Endothelial cell (in vitro differentiated cells): ENCODE measurements at places on chromosomes 16 and 17.

DNA sequence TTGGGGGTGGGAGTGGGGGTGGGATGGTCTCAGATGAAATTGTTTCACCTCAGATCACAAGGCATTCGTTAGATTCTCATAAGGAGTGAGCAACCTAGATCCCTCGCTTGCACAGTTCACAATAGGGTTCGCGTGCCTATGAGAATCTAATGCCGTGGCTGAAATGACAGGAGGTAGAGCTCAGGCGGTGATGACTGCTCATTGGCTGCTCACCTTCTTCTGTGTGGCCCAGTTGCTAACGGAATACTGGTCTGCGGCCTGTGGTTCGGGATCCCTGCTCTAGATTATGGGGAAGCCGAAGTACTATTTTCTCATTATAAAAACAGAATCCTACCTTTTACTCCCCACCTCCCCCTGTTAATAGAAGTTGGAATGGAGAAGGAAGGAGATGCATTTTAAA lies 18.9 kb downstream of the CLTC start:
- DNase-seq: no peak
- no peak overlapping the region for H3K27ac ChIP-seq
- no peaks in the 10 kb centered on the region for H3K27me3 ChIP-seq
- H3K4me1 ChIP-seq: peaks cover 33% of the 10 kb centered on the region
- H3K36me3 ChIP-seq: no peaks in the 10 kb centered on the region

DNA sequence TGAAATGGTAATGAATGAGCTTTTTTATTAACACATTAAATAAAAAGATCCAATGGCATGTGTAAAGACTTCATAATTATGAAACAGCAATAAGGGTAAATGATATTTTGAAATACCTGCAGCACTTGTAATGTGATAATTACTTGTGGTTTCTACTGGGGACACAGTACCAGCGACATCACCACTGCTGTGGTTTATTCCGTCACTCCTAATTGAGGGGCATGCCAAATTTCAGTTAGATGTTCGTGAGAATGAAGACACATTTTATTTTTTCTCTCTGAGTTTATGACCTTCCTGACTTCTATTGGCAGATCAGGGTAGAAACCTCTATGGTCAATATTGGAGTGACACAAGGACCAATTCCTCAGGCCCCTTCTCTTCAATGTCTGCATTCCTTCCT lies 131.9 kb upstream of the XYLT1 start:
- H3K4me1 ChIP-seq: peaks cover 7% of the 10 kb centered on the region
- DNase-seq: no peak
- H3K27ac ChIP-seq: no peak overlapping the region
- H3K36me3 ChIP-seq: no peaks in the 10 kb centered on the region
- H3K4me3 ChIP-seq: no peak overlapping the region
- H3K27me3 ChIP-seq: no peaks in the 10 kb centered on the region

DNA sequence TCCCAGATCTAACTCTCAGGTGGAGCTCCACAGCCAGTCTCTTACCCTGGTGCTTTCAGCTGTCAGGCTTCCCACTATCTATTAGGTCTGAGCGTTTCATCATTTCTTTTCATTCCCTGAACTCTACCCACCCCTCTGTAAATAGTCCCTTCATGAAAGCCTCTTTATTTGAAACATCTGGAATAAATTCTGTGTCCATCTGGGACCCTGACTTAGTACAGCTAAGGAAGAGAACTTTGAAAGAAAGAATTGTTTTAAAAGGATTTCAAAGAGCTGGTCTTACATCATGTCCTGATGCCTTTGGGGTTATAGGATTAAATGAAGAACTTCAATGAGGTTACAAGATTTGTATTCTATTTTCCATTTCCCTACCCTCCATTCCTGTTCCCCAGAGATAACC lies 388.5 kb upstream of the CA10 start:
- H3K4me1 ChIP-seq: no peaks in the 10 kb centered on the region
- H3K27ac ChIP-seq: no peak overlapping the region
- no peak overlapping the region for H3K4me3 ChIP-seq
- H3K36me3 ChIP-seq: no peaks in the 10 kb centered on the region
- no peaks in the 10 kb centered on the region for H3K27me3 ChIP-seq

DNA sequence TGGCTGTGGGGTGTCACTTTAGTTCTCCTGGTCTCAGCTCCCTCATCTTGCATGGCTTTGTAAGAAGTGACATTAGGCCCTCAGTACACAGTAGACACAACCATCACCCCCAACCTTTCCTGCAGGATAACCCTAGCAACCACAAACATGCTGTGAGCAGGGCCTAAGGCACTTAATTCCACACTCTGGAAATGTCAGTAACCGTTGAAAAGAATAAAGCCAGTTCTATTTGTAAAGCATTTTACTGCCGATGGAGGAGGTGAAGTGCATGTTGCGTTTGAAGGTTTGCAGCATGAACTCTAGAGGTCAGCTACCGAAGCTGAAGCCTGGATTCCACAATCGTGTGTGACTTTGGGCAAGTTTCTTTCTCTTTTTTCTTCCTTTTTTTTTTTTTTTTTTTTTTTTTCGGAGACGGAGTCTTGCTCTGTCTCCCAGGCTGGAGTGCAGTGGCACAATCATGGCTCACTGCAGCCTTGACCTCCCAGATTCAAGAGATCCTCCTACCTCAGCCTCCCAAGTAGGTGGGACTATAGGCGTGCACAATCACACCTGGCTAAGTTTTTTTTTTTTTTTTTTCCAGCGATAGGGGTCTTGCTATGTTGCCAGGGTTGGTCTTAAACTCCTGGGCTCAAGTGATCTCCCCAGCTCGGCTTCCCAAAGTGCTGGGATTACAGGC lies 26.1 kb upstream of the TOB1 start:
- H3K4me1 ChIP-seq: no peaks in the 10 kb centered on the region
- no peak overlapping the region for H3K27ac ChIP-seq
- H3K36me3 ChIP-seq: no peaks in the 10 kb centered on the region
- peaks cover 5% of the 10 kb centered on the region for H3K27me3 ChIP-seq
- H3K4me3 ChIP-seq: no peak overlapping the region

GRCh38 chr16:3966681-3967080 lies 86.2 kb upstream of the CREBBP start:
- H3K36me3 ChIP-seq: peaks cover 3% of the 10 kb centered on the region
- H3K27ac ChIP-seq: no peak overlapping the region
- DNase-seq: no peak
- H3K4me1 ChIP-seq: peaks cover 6% of the 10 kb centered on the region

DNA sequence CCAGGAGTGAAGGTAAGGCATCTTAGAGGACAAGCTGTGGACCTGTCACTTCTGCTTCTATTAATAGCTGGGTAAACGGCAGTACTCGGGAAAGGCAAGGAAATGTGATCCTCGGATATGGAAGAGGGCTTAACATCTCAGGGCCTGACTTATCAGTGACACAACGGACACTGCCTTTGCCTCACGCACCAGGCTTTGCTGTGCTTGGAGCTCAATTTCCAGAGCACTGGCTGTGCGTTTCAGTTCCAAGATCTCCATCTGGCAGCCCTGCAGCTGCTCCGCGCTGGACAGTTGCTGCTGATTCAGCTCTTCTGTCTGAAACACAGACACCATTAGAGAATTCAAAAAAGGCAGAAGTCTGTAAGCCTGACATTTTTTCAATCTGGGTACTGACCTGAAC lies 3.5 kb downstream of the KRT40 start:
- H3K27ac ChIP-seq: no peak overlapping the region
- no peaks in the 10 kb centered on the region for H3K36me3 ChIP-seq
- H3K4me1 ChIP-seq: peaks cover 8% of the 10 kb centered on the region
- H3K4me3 ChIP-seq: no peak overlapping the region

DNA sequence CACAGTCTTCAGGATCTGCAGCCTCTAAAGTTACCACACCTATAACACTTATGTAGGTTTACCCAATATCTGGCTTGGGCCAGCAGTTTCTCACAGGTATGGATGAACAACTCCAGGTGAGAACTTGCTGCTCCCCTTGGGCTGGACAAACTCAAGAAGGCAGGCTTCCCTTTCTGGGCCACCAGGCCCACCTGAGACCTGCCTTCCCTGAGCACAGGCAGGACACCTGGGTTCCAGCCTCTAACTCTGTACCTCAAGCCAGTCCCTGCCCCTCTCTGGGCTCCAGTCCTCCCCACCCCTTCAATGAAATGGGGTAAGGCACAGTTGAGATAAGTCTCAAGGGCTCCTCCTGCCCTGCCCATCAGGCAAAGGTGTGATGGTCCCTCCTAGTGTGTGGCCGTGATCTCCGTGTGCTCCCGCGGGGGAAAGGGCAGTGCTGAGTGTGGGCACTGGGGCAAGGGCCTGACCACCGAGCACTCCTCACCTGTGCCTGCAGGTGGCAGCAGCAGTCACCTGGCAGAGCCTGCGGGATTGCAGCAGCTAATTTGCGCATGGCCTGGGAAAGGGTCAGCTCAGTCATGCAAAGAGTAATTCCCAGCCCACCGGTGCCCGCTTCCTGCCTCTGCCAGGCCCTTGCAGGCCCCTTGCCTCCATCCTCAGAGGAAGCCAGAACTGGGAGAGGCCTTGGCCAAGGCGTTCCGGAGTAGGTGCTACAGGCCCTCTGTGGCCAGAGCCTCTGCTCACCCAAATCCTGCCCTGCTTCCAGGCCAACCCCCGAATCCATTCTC lies 28.2 kb upstream of the ADGRG1 start:
- no peaks in the 10 kb centered on the region for H3K36me3 ChIP-seq
- H3K4me3 ChIP-seq: no peak overlapping the region
- no peaks in the 10 kb centered on the region for H3K4me1 ChIP-seq
- DNase-seq: peak; percentile 72
- peaks cover 3% of the 10 kb centered on the region for H3K27me3 ChIP-seq
- H3K27ac ChIP-seq: no peak overlapping the region

DNA sequence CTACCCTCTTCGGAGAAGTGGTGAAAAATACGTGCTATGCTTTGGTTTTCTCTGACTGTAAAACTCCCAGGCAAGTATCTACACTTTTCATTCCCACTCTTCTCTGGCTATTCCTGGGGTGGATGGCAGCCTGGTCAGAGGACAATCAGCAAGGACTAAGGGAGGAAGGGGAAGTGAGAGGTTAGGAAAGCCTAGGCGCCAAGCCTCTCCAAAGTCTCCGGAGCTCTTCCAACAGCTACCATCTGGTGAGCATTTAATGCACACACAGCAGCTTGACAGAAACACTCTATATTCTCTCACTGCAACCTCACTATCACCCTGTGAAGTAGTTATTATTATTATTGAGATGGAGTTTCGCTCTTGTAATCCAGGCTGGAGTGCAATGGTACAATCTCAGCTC lies 65.1 kb downstream of the WSCD1 start:
- no peaks in the 10 kb centered on the region for H3K4me1 ChIP-seq
- no peaks in the 10 kb centered on the region for H3K27me3 ChIP-seq
- H3K4me3 ChIP-seq: no peak overlapping the region
- no peak overlapping the region for H3K27ac ChIP-seq
- no peak for DNase-seq
- no peaks in the 10 kb centered on the region for H3K36me3 ChIP-seq

DNA sequence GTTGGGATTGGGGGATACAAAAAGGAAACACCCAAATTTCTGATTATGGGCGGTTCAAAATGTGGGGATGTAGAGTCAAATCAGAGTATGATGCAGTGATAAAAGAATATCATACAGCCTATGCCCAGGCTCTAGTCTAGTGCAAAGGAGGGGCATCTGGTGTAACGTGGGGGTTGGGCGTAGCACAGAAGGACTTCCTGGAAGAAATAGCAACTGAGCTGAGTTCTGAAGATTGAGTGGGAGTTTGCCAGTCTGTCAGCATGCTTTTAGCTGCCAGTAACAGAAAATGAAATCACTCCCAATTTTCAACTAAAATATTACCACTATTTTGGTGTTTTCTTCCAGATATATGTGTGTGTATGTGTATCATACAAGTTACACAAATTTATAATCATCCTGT lies 196.9 kb downstream of the SPECC1 start:
- no peaks in the 10 kb centered on the region for H3K27me3 ChIP-seq
- H3K36me3 ChIP-seq: peaks cover 12% of the 10 kb centered on the region
- no peak for DNase-seq
- peaks cover 10% of the 10 kb centered on the region for H3K4me1 ChIP-seq

GRCh38 chr17:14886200-14886739 lies 378.9 kb downstream of the PMP22 start:
- H3K4me3 ChIP-seq: no peak overlapping the region
- H3K27ac ChIP-seq: no peak overlapping the region
- H3K36me3 ChIP-seq: no peaks in the 10 kb centered on the region

GRCh38 chr17:57113011-57113410 lies 28.0 kb downstream of the AKAP1 start:
- peaks cover 19% of the 10 kb centered on the region for H3K36me3 ChIP-seq
- DNase-seq: no peak
- H3K27me3 ChIP-seq: peaks cover 4% of the 10 kb centered on the region
- no peaks in the 10 kb centered on the region for H3K4me1 ChIP-seq
- no peak overlapping the region for H3K4me3 ChIP-seq

GRCh38 chr16:87728026-87728425 lies 37.8 kb downstream of the KLHDC4 start:
- DNase-seq: no peak
- H3K27me3 ChIP-seq: peaks cover 4% of the 10 kb centered on the region
- H3K4me1 ChIP-seq: peaks cover 16% of the 10 kb centered on the region
- peak overlapping the region; percentile 91 for H3K27ac ChIP-seq

DNA sequence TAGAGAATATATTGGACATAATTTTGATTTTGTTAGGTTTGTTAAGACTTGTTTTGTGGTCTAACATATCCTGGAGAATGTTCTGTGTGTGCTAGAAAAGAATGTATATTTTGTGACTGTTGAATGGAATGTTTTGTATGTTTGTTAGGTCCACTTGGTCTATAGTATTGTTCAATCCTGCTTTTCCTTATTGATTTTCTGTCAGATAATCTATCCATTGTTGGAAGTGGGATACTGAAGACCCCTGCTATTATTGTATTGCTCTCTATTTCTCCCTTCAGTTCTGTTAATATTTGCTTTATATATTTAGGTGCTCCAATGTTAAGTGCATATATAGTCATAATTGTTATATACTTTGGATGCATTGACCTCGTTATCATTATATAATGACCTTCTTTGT lies 33.0 kb upstream of the NKD1 start:
- peaks cover 7% of the 10 kb centered on the region for H3K36me3 ChIP-seq
- H3K27ac ChIP-seq: no peak overlapping the region
- no peak overlapping the region for H3K4me3 ChIP-seq

DNA sequence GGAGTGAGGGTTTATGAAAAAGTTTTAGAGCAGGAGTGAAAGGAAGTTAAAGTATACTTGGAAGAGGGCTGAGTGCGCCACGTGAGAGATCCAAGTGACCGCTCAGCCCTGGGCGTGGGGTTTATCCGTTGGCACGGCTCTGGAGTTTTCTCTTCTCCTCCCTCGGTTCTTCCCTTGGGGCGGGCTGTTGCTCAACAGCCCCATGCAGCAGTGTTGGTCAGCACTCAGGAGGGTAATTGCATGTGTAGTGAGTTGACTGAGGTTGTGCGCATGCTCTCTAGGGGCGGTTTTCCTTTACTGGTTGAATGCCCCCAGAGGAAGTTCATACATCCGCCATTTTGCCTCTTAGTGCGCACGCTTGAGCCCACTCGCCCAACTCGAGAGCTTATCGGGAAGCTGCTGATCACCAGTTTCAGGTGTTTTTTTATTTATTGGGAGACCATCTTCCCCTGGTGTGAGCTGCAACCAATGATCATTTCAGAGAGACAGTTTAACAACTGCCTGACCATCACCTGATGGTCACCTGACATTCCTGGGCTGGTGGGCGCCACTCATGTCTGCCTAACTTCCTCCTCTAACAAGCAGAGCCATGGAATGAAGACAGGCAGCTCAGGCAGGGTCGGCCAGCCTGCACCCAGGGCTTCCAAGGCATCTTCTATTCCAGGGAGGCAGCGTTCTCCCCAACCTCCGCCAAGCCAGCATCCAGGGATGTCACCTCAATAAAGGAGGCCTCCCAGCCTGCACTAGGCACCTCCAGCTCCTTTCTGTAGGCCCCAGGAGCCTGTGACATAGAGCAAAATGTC lies 41.3 kb upstream of the DNAH17 start:
- H3K36me3 ChIP-seq: no peaks in the 10 kb centered on the region
- H3K27ac ChIP-seq: no peak overlapping the region
- H3K4me1 ChIP-seq: no peaks in the 10 kb centered on the region

GRCh38 chr17:59377410-59377809 lies 46.0 kb downstream of the YPEL2 start:
- H3K27ac ChIP-seq: no peak overlapping the region
- no peak overlapping the region for H3K4me3 ChIP-seq
- H3K36me3 ChIP-seq: peaks cover 4% of the 10 kb centered on the region
- DNase-seq: no peak
- H3K27me3 ChIP-seq: peaks cover 5% of the 10 kb centered on the region
- H3K4me1 ChIP-seq: peaks cover 25% of the 10 kb centered on the region
